Stimulated activated CD4-positive, alpha-beta T cell treated with anti-CD3 and anti-CD28 coated beads, TNF-alpha, amount 100 ng/mL, for 48 hours (primary cell): ENCODE measurements at places on chromosomes 5 and 9.

- DNase-seq: no peak
Measured at GRCh38 chr5:7436521-7436920, 40.6 kb downstream of the ADCY2 start.

DNA sequence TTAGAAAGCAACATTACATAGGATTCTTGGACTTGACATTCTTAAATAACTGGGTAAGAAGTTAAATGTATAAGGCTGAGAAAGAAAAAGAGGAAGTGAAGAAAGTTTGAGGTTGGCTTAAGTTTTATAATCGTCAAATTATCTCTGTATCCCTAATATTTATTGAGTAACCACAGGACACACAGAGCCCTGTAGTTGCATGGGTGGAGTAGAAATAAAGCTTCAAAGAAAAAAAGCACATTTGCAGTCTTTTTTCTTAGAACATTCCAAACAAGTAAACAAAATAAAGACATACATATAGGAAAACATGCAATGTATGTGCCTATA lies 137.0 kb downstream of the CCDC192 start:
- DNase-seq: no peak

DNA sequence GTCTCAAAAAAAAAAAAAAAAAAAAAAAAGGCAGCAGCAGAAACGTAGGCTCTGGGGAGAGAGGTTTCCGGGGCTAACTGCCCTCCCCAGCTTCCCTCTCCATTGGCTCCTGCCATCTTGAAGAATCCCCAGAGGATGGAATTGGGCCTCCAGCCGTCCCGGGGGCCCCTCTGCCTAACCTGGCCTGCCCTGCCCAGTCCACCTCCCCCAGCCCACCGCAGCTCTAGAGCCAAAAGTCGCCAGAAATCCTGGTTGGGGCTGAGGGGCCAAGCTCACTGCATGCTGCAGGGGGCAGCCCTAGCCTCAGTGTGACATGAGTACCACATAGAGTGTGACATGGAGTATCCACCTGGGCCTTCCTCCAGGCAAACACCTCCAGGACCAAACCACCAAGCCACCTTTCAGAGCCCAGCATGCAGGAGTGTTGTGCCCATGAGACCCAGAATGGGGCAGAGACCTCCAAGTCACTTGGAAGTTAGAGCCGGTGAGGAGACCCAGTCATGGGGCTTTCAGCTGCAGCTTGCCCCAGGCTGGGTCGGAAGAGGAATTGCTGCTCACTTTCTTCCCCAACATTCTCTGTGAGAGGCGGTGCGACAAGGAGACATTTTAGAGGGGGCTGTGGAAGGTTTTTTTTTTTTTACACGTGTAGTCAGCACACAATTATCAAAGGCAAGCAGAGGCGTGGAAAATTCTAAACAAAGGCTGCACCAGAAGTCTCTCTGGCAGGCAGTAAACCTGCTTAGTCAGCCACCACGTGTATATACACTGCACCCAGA lies 17.6 kb downstream of the CD74 start:
- no peak for DNase-seq

- no peak for DNase-seq
Measured at GRCh38 chr9:2059274-2059929, 44.3 kb downstream of the SMARCA2 start.

GRCh38 chr9:137785704-137786161 lies 91.8 kb upstream of the CACNA1B start:
- no peak for DNase-seq

DNA sequence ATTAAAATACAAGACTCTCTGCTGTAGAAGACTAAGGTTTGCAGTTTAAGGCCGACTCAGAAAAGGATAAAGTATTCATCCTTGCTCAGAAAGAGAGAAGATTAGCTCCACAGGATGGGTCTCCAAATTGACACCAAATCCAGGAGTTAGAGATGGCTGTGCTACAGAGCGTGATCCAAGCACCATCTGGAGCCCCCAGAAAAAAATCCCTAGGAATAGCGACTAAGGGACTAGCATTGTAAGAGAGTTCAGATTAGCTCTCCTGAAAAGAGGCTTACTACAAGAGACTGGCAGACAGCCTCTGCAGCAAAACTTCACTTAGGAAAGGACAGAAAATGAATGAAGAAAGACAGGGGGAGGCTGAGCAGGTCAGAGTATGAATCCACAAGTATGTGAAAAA lies 3.7 kb downstream of the SIL1 start:
- no peak for DNase-seq

DNA sequence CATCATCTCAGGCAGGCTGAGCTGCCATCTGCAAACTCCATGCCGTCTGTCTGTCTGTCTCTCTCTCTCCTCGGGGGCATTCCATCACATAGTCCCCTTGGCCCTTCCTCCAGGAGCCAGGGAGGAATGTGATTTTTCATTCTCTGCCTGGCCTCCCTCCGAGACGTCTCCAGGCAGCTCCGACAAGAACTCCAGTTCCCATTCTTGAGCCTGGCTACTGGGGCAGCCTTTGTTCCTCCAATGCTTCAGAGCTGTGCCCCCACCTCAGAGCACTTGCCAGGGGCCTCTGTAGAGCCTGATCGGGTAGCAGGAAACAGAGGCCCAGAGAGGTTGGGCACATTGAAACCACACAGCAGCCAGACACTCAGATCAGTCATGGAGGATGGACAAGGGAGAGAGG lies 74.0 kb downstream of the COL27A1 start:
- DNase-seq: no peak

DNA sequence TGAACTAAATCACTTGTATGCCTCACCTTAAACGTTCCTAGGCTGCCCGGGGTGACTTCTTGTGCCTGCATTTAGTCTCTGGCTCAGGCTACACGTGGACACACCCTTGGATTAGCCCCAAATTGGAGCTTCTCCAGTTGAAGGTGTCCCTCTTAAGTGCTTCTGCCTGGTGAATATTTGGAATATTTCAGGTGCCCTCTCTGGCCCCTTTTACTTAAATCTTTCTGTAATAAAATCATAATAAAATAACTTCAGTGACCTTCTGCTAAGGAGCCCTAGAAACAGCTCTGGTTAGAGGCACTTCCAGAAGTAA lies 74.3 kb upstream of the KLF9 start:
- DNase-seq: no peak

- no peak for DNase-seq
Measured at GRCh38 chr9:96034553-96035122, 159.1 kb downstream of the ERCC6L2 start.

- DNase-seq: no peak
Measured at GRCh38 chr9:29701559-29701958, 2128.3 kb upstream of the C9orf72 start.

DNA sequence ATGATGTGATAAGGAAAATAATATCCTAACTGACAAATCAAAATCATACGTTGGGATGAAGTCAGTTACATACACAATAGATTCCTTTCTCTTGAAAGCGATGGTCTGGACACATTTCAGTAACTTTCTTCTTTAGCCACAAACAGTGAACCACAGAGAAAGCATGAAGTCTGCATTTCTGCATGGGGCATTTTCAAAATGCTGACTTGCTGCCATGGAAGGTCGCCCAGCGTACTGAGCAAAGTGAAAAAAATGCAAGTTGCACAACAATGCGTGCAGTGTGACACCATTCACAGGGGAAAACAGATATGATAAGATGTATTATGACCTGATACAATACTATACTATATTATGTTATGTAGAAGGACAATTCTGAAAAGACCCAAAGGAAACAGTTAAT lies 146.3 kb downstream of the SNX18 start:
- no peak for DNase-seq

GRCh38 chr9:127405344-127406125 lies 8.6 kb downstream of the SLC2A8 start:
- no peak for DNase-seq

DNA sequence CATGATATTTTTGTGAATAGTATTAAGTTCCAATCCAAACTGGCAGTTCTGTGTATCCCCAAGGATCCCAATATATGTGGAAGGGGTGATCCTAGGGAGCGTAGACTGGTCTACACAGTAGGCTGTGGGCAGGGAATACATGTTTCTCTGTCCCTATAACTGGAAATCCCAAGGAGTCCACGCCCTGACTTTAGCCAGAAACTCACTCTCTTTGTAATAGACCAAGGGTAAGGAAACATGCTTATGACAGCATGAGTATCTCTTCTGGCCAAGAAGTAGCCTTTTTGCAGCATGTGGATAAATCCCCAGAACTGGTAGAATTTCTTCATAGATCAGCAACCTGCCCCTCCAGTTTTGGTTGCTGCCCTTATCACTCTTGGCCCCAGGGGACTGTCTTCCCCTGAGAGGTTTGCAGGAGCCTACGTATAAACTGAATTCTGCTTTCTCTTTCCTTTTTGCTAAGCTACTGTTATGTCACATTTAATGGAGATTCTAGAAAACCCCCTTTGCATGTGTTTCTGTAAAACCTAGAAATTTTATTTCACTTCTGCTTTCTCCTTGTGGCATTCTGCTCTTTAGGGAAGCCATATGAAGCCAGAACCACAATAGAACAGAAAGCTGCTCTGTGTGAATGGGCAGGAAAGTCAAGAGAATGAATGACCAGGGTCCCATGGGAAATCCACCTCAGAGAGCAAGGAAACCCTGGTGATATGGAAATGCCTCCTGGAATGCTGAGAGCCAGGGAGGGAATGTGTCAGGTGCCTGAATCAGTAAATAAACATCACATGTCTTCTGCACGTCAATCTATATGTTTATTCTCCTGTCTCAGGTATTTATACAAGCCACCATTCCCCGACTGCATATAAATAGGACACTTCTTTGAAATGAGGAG lies 3.5 kb downstream of the IFNA2 start:
- DNase-seq: no peak

DNA sequence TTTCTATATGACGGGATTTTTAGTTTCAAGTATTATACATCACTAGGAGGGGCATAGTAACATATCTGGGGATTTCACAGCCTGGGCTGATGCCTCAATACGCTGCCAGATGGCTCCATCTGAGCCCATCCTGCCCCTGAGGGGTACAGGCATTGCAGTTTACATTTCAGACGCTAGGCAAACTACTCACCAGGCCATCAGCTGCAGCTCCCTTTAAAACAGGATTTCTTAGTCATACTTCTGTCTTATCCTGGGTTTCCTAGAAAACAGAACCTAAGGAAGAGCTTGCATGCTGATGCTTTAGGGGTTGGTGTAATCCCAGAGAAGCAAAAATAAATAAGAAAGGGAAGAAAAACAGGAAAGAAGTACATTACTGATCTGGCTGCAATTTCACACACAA lies 372.8 kb upstream of the PIK3R1 start:
- DNase-seq: no peak

DNA sequence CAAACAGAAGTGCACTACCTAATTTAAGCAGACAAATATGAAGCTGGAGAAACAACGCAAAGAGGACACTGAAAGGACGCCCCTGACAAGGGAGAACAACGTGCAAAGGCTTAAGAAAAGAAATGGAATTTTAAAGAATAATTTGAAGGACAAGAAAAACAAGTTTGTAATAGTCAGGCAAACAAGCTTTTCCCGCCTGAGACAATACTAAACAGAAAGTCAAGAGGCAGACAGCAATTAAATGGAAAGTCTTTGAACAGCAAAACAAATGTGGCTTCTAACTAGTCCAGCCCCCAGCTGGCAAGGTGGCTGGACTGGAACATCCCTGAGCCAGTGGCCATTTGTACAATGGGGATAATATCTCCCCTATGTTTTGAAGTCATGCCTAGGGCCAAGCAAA lies 63.3 kb downstream of the SIL1 start:
- DNase-seq: no peak
